HepG2 (cell line): ENCODE measurements at places on chromosomes 6 and 20.

GRCh38 chr6:157645201-157645795 lies 177.7 kb upstream of the SNX9 start:
- no peak for DNase-seq

- DNase-seq: no peak
Measured at GRCh38 chr20:50611128-50611810, 80.1 kb downstream of the RIPOR3 start.

DNA sequence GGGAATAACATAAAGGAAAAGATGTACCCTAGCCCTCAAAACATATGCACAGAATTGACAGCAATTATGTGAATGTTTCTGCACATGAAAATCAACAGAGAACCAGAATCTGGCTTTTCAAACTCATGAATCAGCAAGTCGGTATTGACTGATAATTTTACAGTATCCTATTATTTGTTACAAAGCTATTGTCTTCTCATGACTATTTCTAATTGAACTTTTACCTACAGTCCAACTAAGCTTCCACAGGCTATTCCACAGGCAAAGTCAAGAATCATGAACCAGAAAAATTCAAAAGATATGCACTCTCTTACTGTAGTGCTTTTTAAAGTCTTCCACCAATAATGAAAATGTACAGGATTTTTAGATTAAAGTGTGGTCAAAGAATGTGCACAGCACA lies 49.1 kb upstream of the DST start:
- DNase-seq: no peak

GRCh38 chr20:53453076-53453475 lies 140.6 kb downstream of the ZNF217 start:
- no peak for DNase-seq

GRCh38 chr6:108365478-108365877 lies 70.6 kb downstream of the AFG1L start:
- no peak for DNase-seq

GRCh38 chr6:20182926-20183521 lies 29.2 kb downstream of the MBOAT1 start:
- no peak for DNase-seq
